ENCODE measurements at places on chromosomes 6 and 20. TPM values are rescaled to one million over a fixed set of nuclear protein-coding genes. Genes with fewer than 3 reads are reported as not detected.

Gene CHMP4B
- 124 TPM for total RNA-seq

- DNase-seq = no peak
These were observed 71.5 kb downstream of the NCR2 start for GRCh38 chr6:41406728-41407489.

Gene CD40
- total RNA-seq = 29.0 TPM

Gene LGSN
- not detected for total RNA-seq

Gene BMP2
- 11.6 TPM for total RNA-seq

- DNase-seq = no peak
These were observed 40.7 kb downstream of the TGM3 start for GRCh38 chr20:2336471-2336870.

Gene PROKR2
- not detected for total RNA-seq

Gene TMX4
- 51.6 TPM for total RNA-seq

DNA sequence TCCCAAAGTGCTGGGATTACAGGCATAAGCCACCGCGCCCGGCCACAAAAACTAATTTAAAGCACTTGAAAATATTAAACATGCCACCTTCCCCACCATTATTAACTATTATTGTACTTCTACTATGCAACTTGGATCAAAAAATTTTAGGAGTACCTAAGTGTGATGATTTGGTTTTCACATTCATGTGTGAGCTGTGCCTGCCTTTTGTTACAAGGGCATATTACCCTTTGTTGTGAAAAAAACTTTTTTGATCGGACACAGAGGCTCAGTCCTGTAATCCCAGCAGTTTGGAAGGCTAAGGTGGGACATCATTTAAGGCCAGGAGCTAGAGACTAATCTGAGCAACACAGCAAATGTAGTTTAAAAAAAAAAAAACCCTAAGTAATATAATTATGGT lies 17.1 kb downstream of the ROMO1 start:
- DNase-seq = no peak

DNA sequence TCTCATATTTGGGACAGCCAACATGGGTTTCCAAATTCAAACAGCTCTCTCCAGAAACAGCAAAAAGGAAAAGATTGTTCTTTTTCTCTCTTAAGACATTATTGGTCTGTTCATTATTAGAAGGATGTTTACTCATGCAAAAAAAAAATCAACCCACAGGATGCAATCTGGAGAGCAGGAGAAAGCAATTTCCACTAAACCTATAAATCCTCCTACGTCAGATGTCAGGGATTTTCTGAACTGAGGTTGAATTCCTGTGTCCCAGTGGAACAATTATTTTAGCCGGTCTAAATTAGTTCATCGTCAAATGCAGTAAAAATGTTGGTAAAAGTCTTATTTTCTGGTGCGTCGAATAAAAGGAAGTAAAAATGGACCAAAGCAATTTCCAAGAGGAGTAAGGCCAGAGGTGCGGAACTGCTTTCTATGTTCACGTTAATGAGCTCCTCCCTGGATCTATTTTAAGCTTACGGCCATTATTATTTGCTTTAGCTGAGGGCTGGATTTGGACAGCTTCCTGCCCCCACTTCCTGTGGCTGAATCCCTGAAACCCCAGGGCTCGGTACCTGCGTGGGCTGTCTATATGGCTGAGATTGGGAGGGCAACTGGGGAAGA lies at the start of gene GABRR1:
Gene GABRR1 (minus strand): TSS at position 60 of the 612 bp plus-strand sequence. CDS start 36 bp downstream, at position 24.
- DNase-seq = no peak

Gene C6orf47
- total RNA-seq = 21.5 TPM

Data from ureter (tissue), 1 donor.